Fibroblast of villous mesenchyme (primary cell): ENCODE measurements at places on chromosomes 7 and 10. TPM values are rescaled to one million over a fixed set of nuclear protein-coding genes. Genes with fewer than 3 reads are reported as not detected.
A peak's percentile ranks its signal among the peaks of the same experiment; 100 is the strongest.

DNA sequence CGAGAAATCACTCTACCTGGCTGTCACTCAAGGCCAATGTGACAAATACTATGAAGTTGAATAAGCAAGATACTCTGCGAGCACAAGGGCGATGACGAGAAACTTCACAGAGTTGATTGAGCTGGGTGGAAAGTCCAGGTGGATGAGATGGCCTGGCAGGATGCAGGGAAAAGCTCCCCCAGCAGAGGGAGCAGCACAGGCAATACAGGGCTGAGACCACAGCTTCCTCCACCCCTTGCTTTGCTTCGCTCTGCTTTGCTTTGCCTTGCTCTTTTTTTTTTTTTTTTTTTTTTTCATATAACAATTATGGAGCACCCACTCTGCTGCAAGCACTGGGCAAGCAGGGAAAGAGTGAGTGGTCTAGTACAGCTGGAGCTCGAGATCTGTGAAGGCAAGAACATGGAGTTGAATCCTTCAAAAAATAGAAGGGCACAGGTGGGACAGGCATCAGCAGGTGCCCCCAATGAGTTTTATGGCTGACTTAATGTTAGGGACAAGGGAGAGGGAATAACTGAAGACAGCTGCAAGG, 88.3 kb downstream of the CABCOCO1 start:
- peak; percentile 73 for DNase-seq

DNA sequence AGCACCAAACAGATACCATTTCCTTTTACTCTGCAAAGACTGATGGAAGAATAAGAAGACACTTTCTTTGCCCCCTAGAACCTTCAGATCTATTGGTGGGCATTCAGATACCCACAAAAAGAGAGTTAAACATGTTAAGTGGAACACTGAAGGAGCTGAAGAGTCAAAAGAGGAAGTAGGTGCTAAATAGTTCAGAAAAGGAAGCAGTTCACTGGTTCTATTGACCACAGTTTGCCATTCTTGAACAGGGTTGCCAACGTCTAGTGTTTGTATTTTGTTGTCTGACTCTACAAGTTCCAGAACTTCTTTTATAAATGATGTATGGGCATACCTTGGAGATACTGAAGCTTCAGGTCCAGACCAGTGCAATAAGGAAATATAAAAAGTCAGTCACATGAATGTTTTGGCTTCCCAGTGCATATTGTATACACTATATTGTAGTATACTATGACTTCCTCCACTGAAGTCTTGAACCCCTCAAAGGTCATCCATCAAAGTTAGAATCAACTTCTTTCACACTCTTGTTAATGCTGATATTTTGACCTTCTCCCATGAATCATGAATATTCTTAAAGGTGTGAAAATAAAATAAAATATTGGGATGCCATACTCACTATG, 47.5 kb upstream of the AGR3 start:
- no peak for DNase-seq

DNA sequence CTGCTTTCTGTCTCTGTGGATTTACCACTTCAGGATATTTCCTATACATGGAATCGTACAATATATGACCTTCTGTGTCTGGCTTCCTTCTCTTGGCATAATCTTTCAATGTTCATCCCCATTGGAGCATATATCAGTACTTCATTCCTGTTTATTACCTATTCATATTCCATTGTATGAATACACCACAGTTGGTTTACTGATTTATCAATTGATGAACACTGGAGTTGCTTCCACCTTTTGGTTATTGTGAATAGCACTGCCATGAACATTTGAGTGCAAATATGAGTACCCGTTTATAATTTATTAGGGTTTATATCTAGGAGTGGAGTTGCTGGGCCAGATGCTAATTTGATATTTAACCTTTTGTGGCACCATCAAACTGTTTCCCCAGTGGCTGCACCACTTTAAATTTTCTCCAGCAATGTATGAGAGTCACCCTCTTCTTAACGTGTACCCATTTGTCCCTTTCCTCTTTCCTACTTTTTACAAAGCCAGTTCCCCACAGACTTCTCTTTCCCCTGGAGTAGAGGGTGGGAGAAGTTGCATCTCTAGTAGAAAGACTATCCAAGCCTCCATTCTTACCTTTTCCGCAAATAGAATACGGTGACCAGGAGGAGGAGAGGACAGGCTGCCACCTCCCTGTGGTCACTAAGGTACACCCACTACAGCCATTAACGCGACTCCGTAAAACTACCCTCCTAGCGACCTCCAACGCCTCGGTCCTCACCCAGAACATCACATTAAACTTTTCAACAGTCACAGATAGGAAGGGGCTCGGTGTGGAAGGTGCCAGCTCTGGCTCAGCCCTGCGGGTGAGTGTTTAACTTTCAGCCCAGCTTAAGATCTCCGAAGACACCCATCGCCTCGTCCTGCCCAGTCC, 25.6 kb downstream of the SCD start:
- no peak for DNase-seq

DNA sequence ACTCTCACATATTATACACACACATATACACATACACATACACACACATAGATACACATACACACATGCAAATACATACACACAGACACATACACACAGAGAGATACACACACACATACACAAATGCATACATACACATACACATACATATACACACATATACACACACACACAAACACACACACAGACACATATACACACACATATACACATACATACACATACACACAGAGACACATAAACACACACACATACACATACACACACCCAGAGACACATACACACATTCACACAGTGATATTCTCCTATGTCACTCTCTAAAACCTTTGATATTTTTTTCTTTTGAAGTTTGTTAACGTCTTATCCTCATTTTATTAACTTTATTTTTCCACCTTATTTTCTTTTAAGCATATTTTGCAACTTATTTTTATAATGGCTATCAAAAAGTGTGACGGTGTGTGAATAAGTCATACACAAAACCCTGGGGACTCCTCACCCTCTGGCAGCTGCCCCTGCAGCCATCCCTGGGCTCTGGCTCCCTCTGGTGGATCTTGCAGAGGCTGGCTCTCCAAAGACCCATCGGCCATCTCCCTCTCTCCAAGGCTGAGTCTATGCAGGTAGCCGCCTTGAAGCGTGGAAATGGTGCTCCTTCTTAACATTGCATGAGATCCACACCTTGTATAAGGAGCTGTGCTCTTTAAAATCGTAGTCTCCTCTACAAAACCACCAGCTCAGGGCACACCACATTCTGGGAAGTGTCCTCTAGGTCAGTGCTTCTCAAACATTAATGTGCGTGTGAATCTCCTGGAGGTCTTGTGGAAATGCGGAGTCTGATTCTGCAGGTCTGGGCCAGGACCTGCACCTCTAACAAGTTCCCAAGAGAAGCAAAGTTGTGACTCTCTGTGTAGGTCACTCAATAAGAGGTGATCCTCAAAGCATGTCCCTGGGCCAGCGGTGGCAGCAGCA, 4.1 kb upstream of the C10orf120 start:
- DNase-seq: peak; percentile 40

GRCh38 chr7:153510674-153511073, 541.5 kb upstream of the DPP6 start:
- no peak for DNase-seq

Gene TCAF1
- total RNA-seq: 66.7 and 95.4 TPM in 2 replicates

Gene NOLC1
- total RNA-seq: 22.2 and 30.7 TPM in 2 replicates

Gene MINPP1
- 30.0 and 52.7 TPM in 2 replicates for total RNA-seq

Gene EPHA1
- total RNA-seq: 0.32 TPM in 1 of 2 replicates, not detected in the other

Gene CYP2W1
- total RNA-seq: under 0.01 TPM in 1 of 2 replicates, not detected in the other

Gene TMEM176A
- under 0.01 TPM in 1 of 2 replicates, not detected in the other for total RNA-seq
